ENCODE measurements at places on chromosomes 4 and X.

- DNase-seq = no peak
These were observed 410.9 kb downstream of the GRID2 start for GRCh38 chr4:92714640-92715039.

- no peak for DNase-seq
These were observed 106.0 kb upstream of the ARHGAP24 start for GRCh38 chr4:85368932-85369331.

DNA sequence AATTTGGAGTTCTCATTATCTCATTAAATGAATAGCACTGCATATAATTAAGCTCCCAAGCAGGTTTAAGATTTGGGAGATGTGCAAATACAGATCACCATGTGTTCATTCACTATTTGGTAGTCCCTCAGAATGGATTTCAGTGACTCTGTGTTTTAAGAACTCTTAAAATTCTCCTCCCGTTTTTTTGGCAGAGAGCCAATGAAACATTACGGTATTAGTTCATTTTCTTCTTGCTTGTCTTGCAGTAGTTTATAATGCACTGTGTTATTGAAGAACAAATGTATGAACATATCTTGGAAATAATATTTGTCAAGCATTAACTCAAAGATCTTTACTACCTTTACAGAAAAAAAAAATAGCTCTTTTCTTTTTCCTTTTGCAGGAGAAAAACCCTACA, 32.7 kb downstream of the KLF3 start:
- no peak for DNase-seq

GRCh38 chr4:55080174-55080865, 45.1 kb downstream of the KDR start:
- no peak for DNase-seq

DNA sequence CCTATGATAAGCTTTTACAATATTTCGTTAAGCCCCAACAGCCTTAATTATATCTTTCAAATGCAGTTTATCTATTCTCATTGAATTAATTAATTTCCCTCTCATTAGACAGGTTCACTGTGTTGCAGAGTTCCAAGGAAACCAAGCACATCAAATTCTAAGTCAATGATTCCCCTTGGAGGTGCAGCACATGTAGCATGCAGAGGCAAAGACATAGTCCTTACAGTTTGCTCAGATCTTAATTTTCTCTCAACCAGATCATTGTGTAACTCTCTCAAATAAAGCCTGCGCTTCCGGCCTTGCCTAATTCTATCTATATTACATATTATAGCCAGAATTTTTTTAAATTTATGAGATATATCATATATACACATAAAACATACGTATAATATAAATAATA, 205.4 kb downstream of the GRIA2 start:
- no peak for DNase-seq

- DNase-seq = no peak
These were observed 508.5 kb downstream of the CENPC start for GRCh38 chr4:67036791-67037190.

- no peak for DNase-seq
These were observed 38.8 kb downstream of the BTC start for GRCh38 chr4:74755486-74755885.

- DNase-seq = no peak
These were observed 71.0 kb downstream of the RELL1 start for GRCh38 chr4:37615059-37615719.

GRCh38 chr4:172762895-172763294, 405.7 kb upstream of the GALNT7 start:
- no peak for DNase-seq

DNA sequence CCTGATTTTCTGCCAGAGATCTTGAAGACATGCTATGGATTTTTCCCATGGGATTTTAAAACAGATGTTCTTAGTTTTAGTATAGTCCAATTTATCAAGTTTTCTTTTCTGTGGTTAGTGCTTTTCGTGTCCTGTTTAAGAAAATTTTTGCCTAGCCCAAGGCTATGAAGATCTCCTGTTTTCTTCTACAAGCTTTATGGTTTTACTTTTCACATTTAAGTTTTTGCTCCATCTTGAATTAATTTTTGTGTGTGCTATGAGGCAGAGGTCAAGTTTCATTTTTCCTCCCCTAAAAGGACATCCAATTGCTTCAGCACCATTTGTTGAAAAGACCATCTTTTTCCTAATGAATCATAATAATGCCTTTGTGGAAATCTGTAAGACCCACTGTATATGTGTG, 65.6 kb downstream of the POLR2B start:
- DNase-seq = no peak

DNA sequence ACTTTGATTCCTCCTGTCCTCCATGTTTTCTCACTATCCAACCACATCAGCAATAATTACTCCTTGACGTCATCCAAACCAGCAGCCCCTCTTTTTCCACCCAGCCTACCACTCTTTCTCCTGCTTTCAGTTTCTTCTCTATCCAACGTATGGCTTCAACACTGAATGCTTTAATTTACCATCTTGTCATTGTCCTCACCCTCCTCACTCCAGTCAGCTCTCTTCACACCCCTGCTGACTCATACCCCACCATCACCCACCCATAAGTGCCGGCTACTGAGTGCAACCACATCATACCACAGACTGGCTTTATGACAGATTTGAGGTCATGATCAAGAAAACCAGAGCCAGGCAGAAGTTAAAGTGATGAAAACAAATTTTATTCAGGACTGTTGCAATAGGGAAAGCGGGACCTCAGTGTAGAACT, 9.8 kb upstream of the ANXA5 start:
- no peak for DNase-seq

DNA sequence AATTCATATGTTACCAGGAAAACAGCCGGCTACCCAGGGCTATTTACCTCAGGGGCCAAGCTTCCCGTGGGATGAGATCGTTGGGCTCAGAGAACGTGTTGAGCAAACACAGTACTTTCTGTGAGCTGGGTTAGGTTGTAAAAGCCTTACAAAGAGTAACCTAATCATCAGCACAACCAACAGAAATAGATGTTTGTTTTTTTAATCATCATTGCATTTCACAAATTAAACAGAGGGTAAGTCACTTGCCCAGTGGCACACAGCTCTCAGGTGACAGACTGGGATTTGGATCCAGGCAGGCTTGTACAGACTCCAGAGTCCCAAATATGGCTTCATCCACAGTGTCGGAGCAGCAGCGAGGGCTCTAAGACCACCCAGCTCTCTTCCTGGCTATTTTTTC, 20.1 kb downstream of the SPON2 start:
- DNase-seq = no peak

- no peak for DNase-seq
These were observed 53.1 kb upstream of the HPGD start for GRCh38 chr4:174575436-174575835.

DNA sequence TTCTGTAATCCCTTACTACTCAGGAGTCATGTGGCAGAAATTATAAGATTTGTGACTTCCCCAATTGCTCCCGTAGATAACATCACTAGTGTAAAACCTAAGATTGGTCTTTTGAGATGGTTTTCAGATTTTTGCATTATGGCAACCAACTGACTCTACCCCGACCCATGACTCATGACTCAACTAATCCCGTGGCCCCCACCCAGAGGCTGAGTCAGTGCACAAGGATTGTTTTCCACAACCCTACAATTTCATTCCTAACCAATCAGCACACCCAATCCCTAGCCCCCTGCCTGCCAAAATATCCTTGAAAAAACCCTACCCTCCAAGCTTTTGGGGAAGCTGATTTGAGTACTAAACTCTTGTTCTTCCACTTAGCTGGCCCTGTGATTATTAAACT, 109.4 kb upstream of the FAM9C start:
- DNase-seq = no peak

DNA sequence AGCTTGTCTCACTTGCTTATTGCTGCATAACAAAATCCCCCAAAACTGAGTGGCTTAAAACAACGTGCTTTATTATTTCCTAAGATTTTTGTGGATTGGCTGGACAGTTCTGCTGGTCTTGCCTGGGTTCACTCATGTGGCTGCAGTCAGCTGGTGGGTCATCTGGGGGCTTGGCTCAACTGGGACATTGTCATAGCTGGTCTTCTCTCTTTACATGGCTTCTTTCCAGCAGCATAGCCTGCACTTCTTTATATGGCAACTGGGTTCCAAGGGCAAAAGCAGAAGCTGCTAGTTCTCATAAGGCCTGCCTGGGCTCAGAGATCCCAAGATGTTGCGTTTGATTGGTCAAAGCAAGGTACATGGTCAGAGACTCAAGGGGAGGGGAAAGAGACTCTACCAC, 33.7 kb upstream of the STAG2 start:
- DNase-seq = no peak

GRCh38 chr4:14149176-14150053, 521.9 kb upstream of the BOD1L1 start:
- DNase-seq = no peak

GRCh38 chr4:48960988-48961635, 25.0 kb upstream of the CWH43 start:
- DNase-seq = no peak

DNA sequence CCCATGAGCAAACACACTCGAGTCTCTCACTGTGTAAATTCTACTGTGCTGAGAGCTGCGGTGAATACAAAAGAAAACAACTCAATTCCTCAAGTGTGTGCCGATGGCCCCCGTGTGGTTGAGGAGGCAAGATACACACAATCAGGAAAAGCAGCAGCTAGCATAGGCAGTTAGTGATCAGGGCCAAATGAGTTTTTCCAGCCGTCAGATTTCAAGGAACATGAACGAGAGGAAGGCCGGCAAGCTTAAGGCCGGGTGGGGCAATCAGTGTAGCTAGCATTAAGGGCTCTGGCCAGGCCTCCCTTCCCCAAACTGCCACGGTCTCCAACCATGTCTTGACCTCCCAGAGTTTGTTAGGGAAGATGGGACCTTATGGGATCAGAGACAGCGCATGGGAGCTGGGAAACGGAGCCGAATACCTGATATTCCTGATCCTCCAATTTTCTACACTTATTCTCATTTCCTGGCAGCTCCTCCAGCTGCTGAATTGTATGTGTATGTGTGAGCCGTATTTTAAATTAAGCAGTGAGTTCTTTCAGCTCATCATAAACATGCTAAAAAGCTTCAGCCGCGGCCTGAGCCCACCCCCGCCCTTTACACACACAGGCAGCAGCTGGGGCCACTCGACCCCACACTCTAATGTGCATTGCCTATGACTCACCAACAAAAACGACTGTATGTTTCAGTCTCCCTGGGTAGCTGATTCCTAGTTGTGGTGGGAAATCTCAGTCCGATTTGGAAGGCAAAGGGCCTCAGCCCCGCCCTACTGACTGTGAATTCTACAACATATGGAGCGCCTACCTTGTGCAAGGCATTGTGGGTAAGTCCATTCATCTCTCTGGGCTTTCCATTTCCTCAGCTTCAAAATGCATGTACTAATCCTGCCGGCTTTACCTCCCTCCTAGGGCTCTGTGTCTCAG, 59.9 kb downstream of the RTL9 start:
- DNase-seq = no peak

DNA sequence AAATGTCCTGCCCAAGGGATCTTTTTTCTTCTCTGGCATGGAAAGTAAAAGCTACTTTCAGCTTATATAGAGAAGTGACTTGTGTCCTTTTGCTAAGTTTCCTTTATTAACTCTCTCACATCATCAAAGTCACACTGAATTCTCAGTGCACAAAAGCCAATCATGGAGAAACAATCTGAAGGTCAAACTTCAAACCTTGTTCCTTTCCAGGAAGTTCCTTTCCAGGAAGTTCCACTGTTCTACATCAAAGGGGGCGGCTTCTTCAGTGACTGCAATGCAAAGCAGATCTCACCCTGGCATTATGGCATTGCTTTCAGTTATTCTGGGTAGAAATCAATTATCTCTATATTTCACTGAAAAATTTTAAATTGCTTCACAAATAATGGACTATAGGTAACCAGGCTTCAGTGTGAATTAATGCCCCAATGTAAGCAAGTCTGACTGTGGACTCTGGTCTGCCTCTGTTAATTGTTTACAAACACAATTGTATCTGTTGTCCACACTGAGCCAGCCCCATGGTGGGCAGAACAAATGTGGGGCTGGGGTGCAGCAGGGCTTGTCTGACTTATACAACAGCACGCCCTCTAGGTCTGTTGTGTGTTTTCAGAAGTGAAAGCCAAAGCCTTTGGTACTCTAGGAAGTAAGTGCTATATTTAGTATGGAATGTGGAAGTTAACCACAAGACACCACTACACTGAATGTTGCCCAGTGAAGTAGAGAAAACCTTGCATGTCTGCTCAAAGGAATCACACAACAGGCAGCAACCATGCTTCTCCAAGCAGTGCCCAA, 98.8 kb downstream of the CDS1 start:
- DNase-seq = no peak

DNA sequence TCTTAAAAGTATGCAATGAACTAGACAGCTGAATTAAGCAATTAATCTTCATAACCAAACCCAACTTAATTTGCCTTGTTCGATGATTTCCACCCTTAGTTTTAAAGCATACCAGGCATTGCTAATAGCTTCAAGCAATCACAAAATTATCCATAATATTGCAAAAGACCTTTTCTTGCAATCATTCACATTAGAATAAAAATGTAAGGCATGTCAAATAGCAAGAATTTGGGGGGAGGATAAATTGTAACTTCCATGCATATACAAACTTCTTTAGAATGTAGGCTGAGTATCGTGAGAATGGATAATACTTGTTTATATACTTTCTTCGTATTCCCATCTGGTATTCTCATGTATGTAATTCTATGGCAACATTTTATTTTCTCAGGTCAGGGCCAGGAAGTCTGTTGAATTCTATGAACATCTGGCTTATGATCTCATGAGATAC, 28.7 kb upstream of the BMP2K start:
- DNase-seq = no peak

DNA sequence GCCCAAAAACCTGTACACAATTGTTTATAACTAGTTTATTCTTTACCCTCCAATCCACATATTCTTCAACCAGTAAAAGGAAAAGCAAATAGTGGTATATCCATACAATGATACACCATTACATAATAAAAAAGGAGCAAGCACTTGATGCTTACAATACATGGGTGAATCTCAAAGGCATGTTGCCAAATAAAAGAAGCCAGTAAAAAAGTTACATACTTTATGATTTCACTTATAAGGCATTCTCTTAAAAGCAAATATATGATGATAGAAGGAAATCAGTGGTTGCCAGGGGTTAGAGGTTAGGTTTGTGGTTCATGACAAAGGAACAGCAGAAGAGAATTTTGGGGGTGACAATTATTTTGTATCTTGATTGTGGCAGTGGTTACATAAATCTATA, 896.1 kb upstream of the LCORL start:
- DNase-seq = no peak

DNA sequence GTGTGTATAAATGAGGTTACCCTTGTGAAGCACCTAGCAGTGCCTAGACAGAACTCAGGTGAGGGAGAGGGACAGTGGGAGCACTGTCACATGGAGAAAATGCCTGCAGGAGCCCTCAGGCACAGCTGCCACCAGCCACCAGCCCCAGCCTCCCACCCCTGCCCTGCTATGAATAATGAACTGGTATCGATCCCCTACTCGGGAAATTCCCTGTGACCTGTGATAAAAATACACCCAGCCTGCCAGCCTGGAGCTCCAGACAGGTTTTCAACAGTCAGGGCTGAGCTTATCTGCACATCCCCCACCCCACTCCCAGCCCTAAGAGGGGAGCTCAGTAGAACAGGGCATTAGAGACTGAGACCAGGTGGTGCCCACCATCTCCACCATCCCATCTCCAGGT, 159.6 kb upstream of the PJA1 start:
- peak; percentile 8 for DNase-seq

All from dorsolateral prefrontal cortex (tissue), 122 donors.